Left renal pelvis (tissue), 4 donors: ENCODE measurements at places on chromosomes 3 and 15. TPM values are rescaled to one million over a fixed set of nuclear protein-coding genes. Genes with fewer than 3 reads are reported as not detected.

The WDR93 gene
- polyA plus RNA-seq: 2.2 TPM

The HYKK gene
- polyA plus RNA-seq: 8.2 TPM

The BMF gene
- 39.1 TPM for polyA plus RNA-seq

The CERS3 gene
- polyA plus RNA-seq: 0.24 TPM

The SYNPR gene
- 0.06 TPM for polyA plus RNA-seq

The HES1 gene
- 38.9 TPM for polyA plus RNA-seq

The MCF2L2 gene
- 0.90 TPM for polyA plus RNA-seq

The PTPN23 gene
- 21.3 TPM for polyA plus RNA-seq

DNA sequence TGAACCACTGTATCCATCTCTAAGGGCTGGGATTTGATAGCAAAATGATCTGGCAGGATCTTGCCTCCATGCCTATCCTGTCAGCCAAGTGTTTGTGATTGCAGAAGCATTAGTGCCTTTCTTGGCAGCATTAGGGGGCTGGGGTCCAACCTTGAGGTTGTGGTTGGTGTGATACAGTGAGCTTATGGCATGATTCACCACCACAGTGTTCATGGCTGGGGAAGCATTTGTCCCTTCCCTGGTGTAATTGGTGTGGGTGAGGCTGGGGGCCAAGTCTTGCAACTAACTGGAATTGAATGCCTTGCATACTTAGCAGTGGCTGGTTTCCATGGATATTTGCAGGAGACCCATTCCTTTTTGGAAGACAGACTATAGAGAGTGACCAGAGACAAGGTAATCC is 271.0 kb upstream of the TBL1XR1 start:
- no peak for DNase-seq

DNA sequence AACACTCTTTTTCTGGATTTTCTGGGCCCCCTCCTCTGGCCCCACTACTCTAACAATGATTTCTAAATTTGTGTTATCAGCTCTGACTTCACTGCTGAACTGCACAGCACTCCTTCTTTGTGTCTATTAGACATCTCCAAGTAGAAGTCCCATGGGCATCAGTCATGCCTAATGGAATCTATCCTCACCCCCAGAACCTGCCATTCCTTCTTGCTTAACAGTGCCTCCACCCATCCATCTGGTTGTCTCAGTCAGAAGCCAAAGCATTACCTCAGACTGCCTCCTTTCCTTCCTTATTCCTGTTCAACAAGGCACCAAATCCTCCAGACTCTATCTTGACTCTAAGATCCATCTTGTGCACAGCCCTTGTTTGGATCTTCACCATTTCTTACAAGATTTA is 36.2 kb downstream of the SSR3 start:
- no peak for DNase-seq

DNA sequence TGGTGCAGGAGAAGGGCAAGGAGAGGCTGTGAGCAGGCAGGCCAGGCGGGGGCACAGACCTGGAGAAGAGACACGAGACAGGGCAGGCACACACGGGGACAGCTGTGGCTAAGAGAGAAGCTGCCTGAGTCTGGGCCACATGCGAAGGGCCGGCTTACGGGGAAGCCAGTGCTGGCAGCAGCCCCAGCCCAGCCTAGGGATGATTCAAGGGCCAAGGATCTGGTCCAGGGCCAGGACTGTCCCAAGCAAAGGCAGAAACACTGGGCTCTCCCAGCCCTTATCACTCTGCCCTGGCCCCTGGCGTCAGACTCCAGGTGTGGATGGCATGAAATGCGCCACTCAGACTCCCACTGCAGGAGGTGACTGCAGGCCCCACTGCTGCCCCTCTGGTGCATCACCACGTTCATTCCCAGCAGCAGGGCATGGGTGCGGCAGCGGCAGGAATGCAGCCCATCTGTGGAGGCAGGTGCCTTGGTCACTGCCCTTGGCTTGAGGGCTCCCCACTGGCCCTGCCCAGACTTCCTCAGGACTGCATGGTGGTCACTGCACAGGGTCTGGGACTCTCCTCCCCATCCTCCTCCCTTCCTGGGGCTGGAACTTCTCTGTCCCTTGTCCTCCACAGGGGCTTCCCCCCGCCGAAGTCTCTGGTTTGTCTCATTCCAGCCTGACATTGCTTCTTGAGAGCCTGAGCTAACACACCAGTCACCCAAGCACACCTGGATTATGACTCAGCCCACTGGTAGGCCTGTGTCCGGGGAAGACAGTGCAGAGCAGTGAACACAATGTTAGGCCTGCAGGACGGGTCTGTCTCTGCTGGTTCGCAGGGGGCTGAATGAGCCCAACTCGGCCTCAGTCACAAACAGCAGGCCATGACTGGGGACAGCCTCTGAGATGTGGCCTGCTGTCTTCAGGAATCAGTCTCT is 69.3 kb downstream of the TBC1D2B start:
- DNase-seq: no peak

- DNase-seq: no peak
These were observed 19.2 kb upstream of the TKT start for GRCh38 chr3:53274938-53275605.

GRCh38 chr3:153293265-153293664 is 131.2 kb downstream of the RAP2B start:
- DNase-seq: no peak

- no peak for DNase-seq
These were observed 190.8 kb downstream of the CBLB start for GRCh38 chr3:105678017-105678416.

DNA sequence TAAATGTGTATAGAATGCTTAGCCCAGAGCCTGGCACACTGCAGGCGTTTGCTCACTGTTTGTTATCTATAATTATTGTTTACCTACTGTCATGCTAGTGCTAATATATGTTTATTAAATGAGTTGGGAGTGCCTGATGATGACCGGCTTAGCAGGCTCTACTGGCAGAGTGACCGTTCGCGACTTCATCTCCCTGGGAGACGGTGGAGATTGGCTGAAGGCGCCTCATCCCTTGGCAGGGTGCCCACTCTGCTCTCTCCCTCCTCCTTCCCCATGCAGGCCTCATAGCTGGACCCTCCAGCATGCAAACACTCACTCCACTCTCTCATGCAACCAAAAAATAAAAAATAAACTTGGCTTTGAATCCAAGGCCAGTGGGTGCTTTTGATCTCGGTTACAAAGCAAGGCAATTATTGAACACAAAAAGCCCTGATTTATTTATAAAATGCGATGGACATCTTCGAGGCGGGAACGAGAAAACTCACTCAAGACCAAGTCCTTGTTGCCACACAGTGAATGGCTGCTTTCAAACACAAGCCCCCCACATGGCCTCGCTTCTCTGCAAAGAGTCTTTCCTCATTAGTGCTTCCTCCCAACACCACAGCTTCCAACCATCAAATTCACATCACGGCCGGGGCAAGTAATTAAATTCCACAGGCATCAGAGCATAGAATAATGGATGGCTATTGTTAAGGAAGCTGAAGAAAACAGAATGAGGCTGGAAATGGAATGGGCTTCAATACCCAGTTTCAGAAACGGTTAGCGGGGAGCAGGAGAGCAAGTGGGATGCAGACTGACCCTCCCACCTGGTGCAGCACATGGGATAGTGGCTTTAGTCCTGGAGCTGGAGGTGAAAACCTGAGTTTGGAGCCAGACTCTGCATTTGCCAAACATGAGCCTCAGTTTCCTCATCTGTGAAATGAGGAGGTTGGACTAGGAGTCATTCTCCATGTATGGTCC is 135.7 kb upstream of the RAD18 start:
- DNase-seq: no peak

DNA sequence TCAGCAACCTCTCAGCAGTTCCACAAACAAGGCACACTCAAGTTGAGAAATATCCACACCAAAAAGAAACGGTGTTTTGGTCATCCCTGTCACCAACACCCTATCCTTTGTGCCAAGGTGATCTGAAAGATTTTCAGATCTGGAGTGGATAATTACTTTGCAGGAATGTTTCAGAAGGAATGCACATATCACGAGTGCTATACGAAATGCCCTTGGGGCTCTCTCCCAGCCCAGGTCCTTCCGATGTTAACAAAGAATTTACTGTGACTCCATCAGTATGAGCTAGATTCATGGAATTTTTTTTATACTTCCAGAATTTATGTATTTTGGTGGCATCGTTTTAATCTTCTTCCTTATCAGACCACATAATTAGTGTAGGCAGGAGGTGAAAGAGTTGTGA is 105.0 kb downstream of the GRM7 start:
- no peak for DNase-seq

GRCh38 chr15:43918717-43919116 is 91.9 kb downstream of the WDR76 start:
- no peak for DNase-seq

- DNase-seq: no peak
These were observed 103.1 kb downstream of the TLE3 start for GRCh38 chr15:69994429-69995205.

DNA sequence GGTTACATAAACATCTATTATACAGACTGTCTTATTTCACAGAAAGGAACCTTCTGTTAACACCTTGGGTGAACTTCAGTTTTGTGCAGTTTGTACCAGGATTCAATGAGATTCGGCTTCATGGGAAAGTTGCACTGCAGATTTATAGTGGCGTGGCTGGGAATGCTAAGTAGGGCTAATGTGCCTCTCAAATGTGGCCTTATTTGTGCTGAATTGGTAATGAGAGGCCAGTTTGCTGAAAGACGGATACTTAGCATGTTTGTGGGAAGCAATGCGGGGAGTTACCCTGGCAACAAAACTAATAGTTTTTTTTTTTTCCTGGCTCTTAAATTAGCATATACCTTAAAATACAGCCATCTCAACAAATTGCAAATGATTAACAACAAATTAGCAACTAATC is 28.6 kb upstream of the CEMIP start:
- no peak for DNase-seq

GRCh38 chr3:125959317-125960065 is 9.5 kb upstream of the ROPN1B start:
- no peak for DNase-seq

- DNase-seq: no peak
These were observed at the start of gene LRRFIP2 for GRCh38 chr3:37174532-37175126. Gene LRRFIP2 (minus strand): TSS chr3:37174582. CDS start chr3:37148983, 25,599 bp downstream.

- no peak for DNase-seq
These were observed 77.7 kb upstream of the LIMD1 start for GRCh38 chr3:45516829-45517228.

- DNase-seq: no peak
These were observed 731.7 kb downstream of the SQOR start for GRCh38 chr15:46366360-46367007.

DNA sequence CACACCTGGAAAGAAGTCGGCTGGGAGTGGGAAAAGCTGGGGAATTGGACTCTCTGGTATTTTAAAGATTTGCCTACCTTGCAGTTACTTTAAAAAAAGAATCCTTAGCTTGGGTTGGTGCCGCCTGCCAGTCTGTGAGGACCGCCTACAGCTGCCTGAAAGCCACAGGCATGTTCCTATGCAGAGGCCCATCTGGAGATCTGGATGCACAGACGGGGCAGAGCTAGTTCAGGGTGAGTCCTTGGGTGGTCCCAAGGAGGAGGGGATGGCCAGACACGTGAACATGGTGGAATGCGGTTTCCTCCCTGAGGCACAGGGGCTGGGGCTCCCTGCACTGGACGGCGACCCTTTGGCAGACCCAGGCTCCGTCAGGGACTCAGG is 113.2 kb upstream of the IQSEC1 start:
- DNase-seq: no peak

GRCh38 chr15:41596972-41597371 is 38.0 kb downstream of the TYRO3 start:
- no peak for DNase-seq

DNA sequence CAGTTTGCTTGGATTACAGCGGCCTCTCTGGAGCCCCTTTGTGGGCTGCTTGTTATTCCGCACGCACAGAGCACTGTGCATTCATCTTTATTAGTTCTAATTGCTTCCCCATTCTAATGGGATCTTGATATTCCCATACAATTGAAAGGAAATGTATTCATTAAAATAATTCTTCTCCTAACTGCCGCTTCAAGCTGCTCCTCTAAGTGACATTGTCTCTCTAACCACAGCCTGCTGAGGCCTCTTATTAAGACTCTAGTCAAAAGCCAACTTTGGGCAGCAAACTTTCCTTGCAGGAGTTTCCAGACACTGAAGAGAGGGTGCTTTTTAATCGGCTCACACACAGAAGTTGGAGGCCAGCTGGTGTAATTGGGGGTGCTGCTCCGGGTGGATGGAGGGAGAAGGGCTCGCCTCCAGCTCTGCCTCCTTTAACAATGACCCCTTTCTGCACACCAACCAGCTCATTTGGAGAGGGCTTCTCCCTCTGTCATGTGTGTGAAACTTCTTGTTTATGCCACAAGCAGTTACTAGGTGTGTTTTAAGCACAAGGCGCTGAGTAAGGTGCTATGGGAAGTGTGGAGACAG is 5.6 kb upstream of the MAGEF1 start:
- DNase-seq: no peak

DNA sequence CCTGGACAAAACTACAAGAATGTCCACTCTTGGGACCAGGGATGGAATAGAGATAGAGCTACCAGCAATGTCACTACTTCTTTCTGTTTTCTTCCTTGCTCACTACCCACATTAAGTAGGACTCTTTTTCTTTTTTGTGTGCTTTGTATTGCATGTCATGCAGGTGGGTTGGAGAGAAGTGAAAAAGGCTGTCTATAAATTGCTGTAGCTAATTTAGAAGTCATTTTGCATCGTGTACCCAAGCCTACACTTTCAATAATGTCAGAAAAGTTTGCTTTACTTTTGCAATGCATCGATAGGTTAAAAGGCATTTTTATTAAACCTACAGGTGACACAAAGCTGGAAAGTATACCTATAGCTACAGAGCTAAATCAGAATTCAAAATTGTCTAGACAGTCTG is 58.9 kb downstream of the GTF2E1 start:
- no peak for DNase-seq

DNA sequence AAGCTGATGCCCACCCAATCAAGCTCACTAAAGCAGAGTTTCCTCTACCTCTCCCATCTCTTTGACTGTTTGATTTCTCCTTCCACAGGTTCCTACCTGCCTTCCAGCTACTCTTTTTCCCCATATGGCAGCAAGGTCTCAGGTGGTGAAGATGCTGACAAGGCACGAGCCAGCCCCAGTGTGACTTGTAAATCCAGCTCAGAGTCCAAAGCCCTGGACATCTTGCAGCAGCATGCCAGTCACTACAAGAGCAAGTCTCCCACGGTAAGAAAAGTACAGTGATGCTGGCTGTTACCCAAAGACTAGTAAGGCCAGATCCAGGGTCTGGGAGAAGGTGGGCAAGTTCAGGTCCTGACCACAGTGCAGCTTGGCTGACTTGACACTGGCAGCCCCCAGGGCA is 95.3 kb downstream of the RBPMS2 start:
- no peak for DNase-seq

DNA sequence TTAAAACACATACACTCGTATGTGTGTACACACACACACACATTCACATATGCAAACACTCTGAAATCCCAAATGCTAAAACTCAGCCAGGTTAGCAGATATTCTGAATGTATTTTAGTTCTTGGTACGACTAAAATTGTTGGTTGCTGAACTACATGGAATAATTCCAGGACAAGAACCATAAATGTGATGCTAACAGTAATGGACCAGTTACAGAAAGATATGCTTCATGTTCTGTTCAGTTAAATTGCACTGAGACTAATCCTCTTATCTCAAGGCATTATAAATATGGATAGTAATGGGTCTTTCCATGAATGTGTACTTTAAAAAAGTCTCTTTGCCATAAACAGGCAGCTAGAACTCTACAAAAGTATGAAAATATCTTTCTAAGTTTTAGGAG is 113.3 kb downstream of the FRMD4B start:
- no peak for DNase-seq
